Activated CD4-positive, alpha-beta memory T cell treated with anti-CD3 and anti-CD28 coated beads for 36 hours (primary cell): ENCODE measurements at places on chromosomes 2 and 18. TPM values are rescaled to one million over a fixed set of nuclear protein-coding genes. Genes with fewer than 3 reads are reported as not detected.

FLACC1 gene
- 0.63 TPM for total RNA-seq

RNF152 gene
- total RNA-seq: 0.12 TPM

CNDP1 gene
- not detected for total RNA-seq

PRKAG3 gene
- not detected for total RNA-seq

GAD1 gene
- 2.6 TPM for total RNA-seq

LONRF2 gene
- not detected for total RNA-seq

TNP1 gene
- not detected for total RNA-seq

MFSD6 gene
- 37.1 TPM for total RNA-seq

MAP2 gene
- total RNA-seq: 0.07 TPM

LHCGR gene
- not detected for total RNA-seq

CACNB4 gene
- 0.19 TPM for total RNA-seq

PROC gene
- not detected for total RNA-seq

CYRIA gene
- 0.81 TPM for total RNA-seq

CDKL4 gene
- total RNA-seq: 0.14 TPM

DSG1 gene
- not detected for total RNA-seq

TTN gene
- total RNA-seq: 1.2 TPM

COLEC12 gene
- total RNA-seq: not detected

TUBB8B gene
- total RNA-seq: not detected

ASXL3 gene
- total RNA-seq: not detected

GPR35 gene
- 4.7 TPM for total RNA-seq

MYO5B gene
- 0.02 TPM for total RNA-seq
